PC-3 (cell line): ENCODE measurements at places on chromosomes 2 and 18.
A peak's percentile ranks its signal among the peaks of the same experiment; 100 is the strongest.

DNA sequence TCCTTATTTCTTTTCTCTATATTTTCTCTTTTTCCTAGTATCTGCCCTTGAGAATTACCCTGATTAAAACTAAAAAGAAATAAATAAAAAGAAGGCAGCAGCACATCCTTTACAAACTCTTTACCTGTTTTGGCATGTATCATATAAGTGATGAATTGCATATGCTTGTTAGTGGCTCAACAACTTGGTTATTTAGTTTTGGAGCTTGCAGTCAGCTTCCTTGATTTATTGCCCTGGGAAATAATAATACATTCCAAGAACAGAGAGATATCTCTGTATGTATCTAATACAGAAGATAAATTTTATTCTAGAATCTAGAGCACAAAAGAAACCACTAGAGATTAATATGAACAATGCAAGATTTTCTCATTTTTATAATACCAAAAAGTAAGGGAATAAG lies 139.8 kb upstream of the ZC3H15 start:
- no peak overlapping the region for H3K4me3 ChIP-seq
- no peaks in the 10 kb centered on the region for H3K36me3 ChIP-seq
- H3K27me3 ChIP-seq = no peaks in the 10 kb centered on the region
- no peak overlapping the region for H3K27ac ChIP-seq

GRCh38 chr18:7750966-7751365 lies 183.8 kb downstream of the PTPRM start:
- no peak overlapping the region for H3K27ac ChIP-seq
- peaks cover 11% of the 10 kb centered on the region; the same call in 1 of the 2 replicates for H3K4me1 ChIP-seq
- no peaks in the 10 kb centered on the region for H3K36me3 ChIP-seq
- no peaks in the 10 kb centered on the region for H3K27me3 ChIP-seq

DNA sequence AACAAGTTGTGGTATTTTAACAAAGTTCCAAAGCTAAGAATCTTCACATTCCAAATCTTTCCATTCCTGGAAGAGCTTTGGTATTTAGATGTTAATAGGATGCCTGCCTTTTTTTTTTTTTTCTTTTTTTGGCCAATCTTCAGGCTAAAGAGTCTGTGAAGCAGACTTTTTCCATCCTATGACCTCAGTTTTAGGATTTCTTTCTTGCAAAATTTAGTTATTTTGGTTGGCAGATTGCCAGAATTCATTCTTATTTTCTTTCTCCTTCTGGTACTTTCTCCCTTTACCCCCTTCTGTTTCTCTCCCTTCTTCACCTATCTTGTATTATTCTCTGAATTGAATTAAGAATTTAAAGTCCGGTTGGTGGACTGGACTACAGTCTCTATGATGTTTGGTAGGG lies 217.8 kb upstream of the REV1 start:
- no peak overlapping the region for H3K27ac ChIP-seq
- DNase-seq = no peak
- no peaks in the 10 kb centered on the region for H3K36me3 ChIP-seq
- no peaks in the 10 kb centered on the region for H3K27me3 ChIP-seq

DNA sequence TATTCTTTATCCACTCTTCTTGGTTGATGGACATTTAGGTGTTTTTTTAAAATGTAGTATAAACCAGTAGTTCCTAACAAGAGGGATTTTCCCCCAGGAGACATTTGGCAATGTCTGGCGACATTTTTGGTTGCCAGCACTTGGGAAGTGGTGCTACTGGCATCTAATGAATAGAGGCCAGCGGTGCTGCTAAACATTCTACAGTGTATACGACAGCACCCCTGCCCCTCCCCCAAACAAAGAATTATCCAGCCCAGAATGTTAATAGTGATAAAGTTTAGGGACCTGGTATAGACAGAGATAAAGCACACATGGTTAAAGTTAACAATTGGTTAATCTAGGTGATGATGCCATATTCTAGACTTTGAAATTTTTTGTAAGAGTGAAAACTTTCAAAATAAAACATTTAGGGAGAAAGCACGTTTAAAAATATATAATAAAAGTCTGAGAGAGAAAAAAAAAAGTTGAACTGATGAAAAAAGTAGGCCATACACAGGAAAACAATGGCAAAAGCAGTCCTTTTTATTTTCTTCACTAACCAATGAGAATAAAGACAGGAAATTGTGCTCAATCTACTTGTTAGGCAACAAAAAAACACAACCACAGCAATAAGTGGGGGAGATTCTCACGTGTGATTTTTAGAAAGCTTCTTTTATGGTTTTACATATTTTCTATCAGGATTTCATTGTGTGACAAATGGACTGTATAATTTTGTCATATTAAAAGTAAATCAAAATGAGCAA lies 14.8 kb downstream of the FBXO48 start:
- no peak overlapping the region for H3K27ac ChIP-seq
- H3K36me3 ChIP-seq = no peaks in the 10 kb centered on the region
- no peak overlapping the region for H3K4me3 ChIP-seq

GRCh38 chr2:164976301-164976700 lies 21.0 kb upstream of the SLC38A11 start:
- peaks cover 24% of the 10 kb centered on the region for H3K4me1 ChIP-seq
- H3K4me3 ChIP-seq = no peak overlapping the region
- H3K36me3 ChIP-seq = no peaks in the 10 kb centered on the region
- no peaks in the 10 kb centered on the region for H3K27me3 ChIP-seq
- no peak overlapping the region for H3K27ac ChIP-seq

DNA sequence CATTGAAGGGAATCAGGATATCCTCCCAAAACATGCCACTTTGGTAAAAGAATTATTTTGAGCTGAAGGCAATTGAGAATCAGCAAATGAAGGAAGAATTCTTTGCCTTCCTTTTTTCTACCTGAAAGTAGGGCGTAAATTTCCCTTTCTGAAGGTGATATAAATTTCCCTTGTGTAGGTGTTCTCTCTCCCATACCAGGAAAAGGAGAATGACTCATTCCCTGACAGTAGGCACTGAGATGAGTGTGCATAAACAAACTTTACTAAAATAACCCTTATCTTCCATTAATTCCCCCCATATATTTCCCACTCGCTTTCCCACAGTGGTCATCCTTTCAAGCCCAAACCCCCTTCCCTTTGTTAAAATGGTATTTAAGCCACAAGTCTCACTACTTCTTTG lies 1339.0 kb downstream of the LRP1B start:
- peaks cover 11% of the 10 kb centered on the region for H3K4me1 ChIP-seq

- no peaks in the 10 kb centered on the region for H3K36me3 ChIP-seq
- H3K4me1 ChIP-seq = no peaks in the 10 kb centered on the region
- no peaks in the 10 kb centered on the region for H3K27me3 ChIP-seq
- no peak overlapping the region for H3K27ac ChIP-seq
Measured at GRCh38 chr2:193935114-193935513, 1721.9 kb upstream of the SLC39A10 start.

- peaks cover 21% of the 10 kb centered on the region for H3K4me1 ChIP-seq
- H3K27ac ChIP-seq = peak overlapping the region; percentile 55
- peaks cover 28% of the 10 kb centered on the region for H3K27me3 ChIP-seq
- H3K36me3 ChIP-seq = no peaks in the 10 kb centered on the region
Measured at GRCh38 chr2:26696351-26696816, 3.9 kb downstream of the KCNK3 start.

DNA sequence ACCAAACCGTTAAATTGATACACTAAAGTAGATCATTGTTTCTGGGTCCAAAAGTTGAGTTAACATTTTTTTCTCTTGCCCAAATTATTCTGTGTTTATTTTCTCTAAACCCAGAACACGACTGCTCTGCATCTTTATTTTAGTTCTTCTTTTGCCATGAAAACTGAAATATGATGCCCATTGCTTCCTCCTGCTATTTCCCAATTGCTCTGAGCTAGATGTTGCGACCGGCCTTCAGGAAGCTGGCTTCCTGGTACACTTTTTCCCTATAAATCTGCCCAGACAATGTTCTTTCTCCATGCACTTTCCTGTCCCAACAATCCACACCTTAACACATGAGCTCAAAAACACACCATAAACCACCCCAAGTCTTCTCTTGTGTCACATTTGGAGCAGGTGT lies 501.4 kb downstream of the FBXO15 start:
- H3K4me1 ChIP-seq = peaks cover 31% of the 10 kb centered on the region
- no peaks in the 10 kb centered on the region for H3K36me3 ChIP-seq
- no peak overlapping the region for H3K4me3 ChIP-seq
- no peaks in the 10 kb centered on the region for H3K27me3 ChIP-seq
- H3K27ac ChIP-seq = peak overlapping the region; percentile 82
- DNase-seq = peak; percentile 40

- no peak overlapping the region for H3K4me3 ChIP-seq
- H3K27me3 ChIP-seq = peaks cover 30% of the 10 kb centered on the region
- no peaks in the 10 kb centered on the region for H3K4me1 ChIP-seq
Measured at GRCh38 chr2:143229411-143229810, 100.2 kb downstream of the ARHGAP15 start.

- H3K27me3 ChIP-seq = no peaks in the 10 kb centered on the region
- H3K36me3 ChIP-seq = no peaks in the 10 kb centered on the region
- H3K4me1 ChIP-seq = peaks cover 11% of the 10 kb centered on the region
- no peak overlapping the region for H3K4me3 ChIP-seq
- no peak overlapping the region for H3K27ac ChIP-seq
Measured at GRCh38 chr2:98773907-98774306, 43.0 kb upstream of the MGAT4A start.

GRCh38 chr2:71884303-71885042 lies 263.2 kb downstream of the CYP26B1 start:
- H3K4me1 ChIP-seq = peaks cover 9% of the 10 kb centered on the region
- no peaks in the 10 kb centered on the region for H3K36me3 ChIP-seq
- no peaks in the 10 kb centered on the region; the same call in 1 of the 2 replicates for H3K27me3 ChIP-seq
- H3K27ac ChIP-seq = no peak overlapping the region
